ENCODE measurements at places on chromosomes 11 and 22. TPM values are rescaled to one million over a fixed set of nuclear protein-coding genes. Genes with fewer than 3 reads are reported as not detected.
A peak's percentile ranks its signal among the peaks of the same experiment; 100 is the strongest.

The CRYBB3 gene
- 0.10 TPM for polyA plus RNA-seq

GRCh38 chr11:102429226-102429625, 23.3 kb downstream of the TMEM123 start:
- H3K27ac ChIP-seq, result no peak overlapping the region
- H3K27me3 ChIP-seq, result no peaks in the 10 kb centered on the region
- DNase-seq, result no peak
- H3K4me1 ChIP-seq, result peaks cover 3% of the 10 kb centered on the region
- no peak overlapping the region for H3K4me3 ChIP-seq

The KRTAP5-1 gene
- polyA plus RNA-seq, result not detected

The APOL3 gene
- 19.7 TPM for polyA plus RNA-seq

The GAL3ST3 gene
- 0.12 TPM for polyA plus RNA-seq

The PRG2 gene
- polyA plus RNA-seq, result not detected

The CCDC188 gene
- polyA plus RNA-seq, result 1.6 TPM

GRCh38 chr11:104043142-104043541, 6.7 kb downstream of the DDI1 start:
- no peak overlapping the region for H3K4me3 ChIP-seq
- H3K27me3 ChIP-seq, result no peaks in the 10 kb centered on the region
- H3K36me3 ChIP-seq, result no peaks in the 10 kb centered on the region
- peak; percentile 7 for DNase-seq

Measured in small intestine (tissue), 16 donors.